Subcutaneous preadipocyte (primary cell): ENCODE measurements at places on chromosomes 5 and 9. TPM values are rescaled to one million over a fixed set of nuclear protein-coding genes. Genes with fewer than 3 reads are reported as not detected.

Gene CNOT6
- total RNA-seq: 6.2 and 9.6 TPM in 2 replicates

Gene PCSK1
- 0.20 and 1.1 TPM in 2 replicates for total RNA-seq

Gene RANBP3L
- under 0.01 TPM in 1 of 2 replicates, not detected in the other for total RNA-seq

Gene MARCHF3
- 2.9 and 10.6 TPM in 2 replicates for total RNA-seq

Gene ABCA1
- total RNA-seq: 27.9 and 35.8 TPM in 2 replicates

Gene IRX4
- 0.59 and 1.1 TPM in 2 replicates for total RNA-seq

Gene RIOK2
- total RNA-seq: 20.6 and 29.5 TPM in 2 replicates

Gene SLC34A1
- total RNA-seq: not detected in 2 replicates

Gene IFNK
- total RNA-seq: not detected in 2 replicates

Gene NOL6
- 29.4 and 45.0 TPM in 2 replicates for total RNA-seq

Gene BTNL3
- not detected in 2 replicates for total RNA-seq

Gene TMC1
- 0.37 and 0.59 TPM in 2 replicates for total RNA-seq

Gene SPINK7
- not detected in 2 replicates for total RNA-seq

Gene ENTREP1
- total RNA-seq: under 0.01 TPM in 1 of 2 replicates, not detected in the other

Gene OR13F1
- not detected in 2 replicates for total RNA-seq

Gene CDKN2A
- 24.0 and 26.5 TPM in 2 replicates for total RNA-seq

Gene DUSP1
- total RNA-seq: 96.8 and 158 TPM in 2 replicates

Gene CAMK2A
- total RNA-seq: 0.20 and 0.73 TPM in 2 replicates

Gene DMRT3
- total RNA-seq: not detected in 2 replicates

Gene NDUFA8
- total RNA-seq: 20.5 and 21.7 TPM in 2 replicates

Gene PKD2L2
- total RNA-seq: not detected in 2 replicates

Gene C1QTNF2
- under 0.01 TPM in 2 replicates for total RNA-seq

Gene PTBP3
- total RNA-seq: 18.4 and 28.3 TPM in 2 replicates

Gene PPWD1
- total RNA-seq: 29.3 and 31.2 TPM in 2 replicates

Gene UGT3A2
- total RNA-seq: not detected in 2 replicates

Gene DBH
- total RNA-seq: not detected in 2 replicates

Gene BARHL1
- not detected in 2 replicates for total RNA-seq

Gene PFN3
- 1.1 TPM in 1 of 2 replicates, not detected in the other for total RNA-seq

Gene CDH12
- not detected in 2 replicates for total RNA-seq

Gene SLCO6A1
- total RNA-seq: not detected in 2 replicates

Gene HRH2
- total RNA-seq: not detected in 2 replicates

Gene PNPLA7
- total RNA-seq: 0.98 and 1.1 TPM in 2 replicates

Gene KIF4B
- total RNA-seq: under 0.01 TPM in 1 of 2 replicates, not detected in the other

Gene RGMB
- 34.9 and 49.7 TPM in 2 replicates for total RNA-seq

Gene RLN1
- total RNA-seq: not detected in 2 replicates

Gene FOXD1
- total RNA-seq: 0.73 and 1.4 TPM in 2 replicates

Gene TAF1L
- total RNA-seq: not detected in 2 replicates

Gene SPINK4
- total RNA-seq: not detected in 2 replicates

Gene PCDHA3
- under 0.01 TPM in 2 replicates for total RNA-seq

Gene PWWP2A
- total RNA-seq: 14.7 and 28.5 TPM in 2 replicates

Gene PLAC8L1
- 0.20 TPM in 1 of 2 replicates, not detected in the other for total RNA-seq

Gene CYLC2
- not detected in 2 replicates for total RNA-seq

Gene TNFSF15
- total RNA-seq: under 0.01 and 0.20 TPM in 2 replicates
